Posterior vena cava (tissue), 2 donors: ENCODE measurements at places on chromosomes 2 and 18. TPM values are rescaled to one million over a fixed set of nuclear protein-coding genes. Genes with fewer than 3 reads are reported as not detected.

TOGARAM2 gene
- 0.60 TPM for total RNA-seq

CAB39 gene
- 76.0 TPM for total RNA-seq

GPR17 gene
- total RNA-seq, result not detected

GATA6 gene
- 32.7 TPM for total RNA-seq

CNNM3 gene
- total RNA-seq, result 8.0 TPM

NCKAP5 gene
- total RNA-seq, result 2.1 TPM

RGPD4 gene
- not detected for total RNA-seq

SPC25 gene
- 0.42 TPM for total RNA-seq

ANKRD23 gene
- 4.3 TPM for total RNA-seq

NDC80 gene
- 1.4 TPM for total RNA-seq

SKA1 gene
- 0.51 TPM for total RNA-seq

DSG3 gene
- total RNA-seq, result not detected

DSEL gene
- total RNA-seq, result 16.4 TPM

- DNase-seq, result no peak
Measured at GRCh38 chr2:200578778-200579177, 7.0 kb upstream of the AOX1 start.

DNA sequence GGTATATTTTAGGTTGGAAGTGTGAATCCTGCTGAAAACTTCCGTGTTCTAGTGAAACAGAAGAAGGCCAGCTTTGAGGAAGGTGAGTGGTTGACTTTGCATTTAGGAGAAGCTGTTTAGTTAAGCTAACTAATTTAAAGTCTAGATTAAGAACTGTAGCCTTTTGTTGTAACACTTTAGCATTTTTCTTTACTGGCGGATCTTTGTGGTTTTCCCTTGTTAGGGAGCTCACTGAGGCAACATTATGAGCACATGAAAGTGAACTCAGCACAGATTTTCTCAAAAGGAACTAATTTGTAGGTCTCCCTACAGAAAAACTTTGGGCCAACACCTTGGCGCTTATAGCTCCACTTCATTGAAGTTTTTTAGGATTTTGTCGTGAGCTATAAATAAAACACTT is 52.8 kb downstream of the XRCC5 start:
- no peak for DNase-seq

GRCh38 chr2:172251231-172251630 is 148.5 kb upstream of the DLX2 start:
- no peak for DNase-seq

GRCh38 chr2:168519534-168520308 is 63.6 kb downstream of the CERS6 start:
- no peak for DNase-seq

DNA sequence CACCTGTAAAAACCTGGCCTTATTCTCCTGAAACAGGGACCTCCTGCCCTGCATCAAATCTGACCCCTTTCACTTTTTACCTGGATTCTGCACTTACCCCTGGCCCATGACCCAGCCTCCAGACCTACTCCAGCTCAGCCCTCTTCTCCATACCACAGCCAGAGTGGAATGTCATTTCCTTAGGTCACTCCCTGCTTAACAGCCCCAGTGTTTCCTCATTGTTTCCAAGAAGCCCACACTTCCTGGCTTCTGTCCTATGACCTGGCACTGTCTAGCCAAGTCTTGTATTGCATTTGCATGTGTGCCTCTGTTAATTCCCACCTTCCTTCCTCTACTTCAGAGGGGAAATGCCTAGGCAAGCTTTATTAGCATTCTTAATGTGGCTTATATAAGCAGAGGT is 51.4 kb upstream of the TRIB2 start:
- no peak for DNase-seq

DNA sequence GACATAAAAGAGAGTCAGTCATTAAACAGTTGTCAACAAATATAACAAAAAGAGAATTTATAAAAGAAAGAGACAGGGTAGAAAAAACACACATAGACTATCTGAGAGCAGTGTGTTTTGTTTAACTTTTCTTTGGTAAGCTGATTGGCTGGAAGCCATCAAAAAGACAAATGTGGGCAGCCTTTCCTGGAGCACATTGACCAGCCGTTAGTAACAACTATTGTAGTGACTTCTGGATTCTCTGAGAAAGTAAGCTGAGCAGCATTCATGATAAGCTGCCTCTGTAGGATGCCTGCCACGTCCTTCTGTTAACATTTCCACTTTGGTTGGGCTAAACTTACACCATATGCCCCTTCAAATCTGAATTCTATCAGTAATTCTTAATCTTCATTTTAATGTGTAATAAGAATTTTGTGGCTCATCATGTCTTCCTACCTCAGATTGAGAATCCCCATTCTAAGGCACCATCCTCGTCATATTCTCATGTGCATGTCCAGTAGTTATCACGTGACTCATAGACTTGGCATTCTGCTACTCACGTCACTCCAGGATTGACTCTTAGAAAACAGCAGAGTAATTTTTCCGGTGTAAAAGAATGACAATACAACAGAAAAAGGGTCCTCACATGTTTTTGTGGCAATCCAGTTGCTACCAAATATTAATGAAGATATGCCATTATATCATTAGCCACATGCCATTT is 43.4 kb upstream of the DNAJC10 start:
- no peak for DNase-seq

- no peak for DNase-seq
Measured at GRCh38 chr2:164719996-164720941, 99.0 kb upstream of the GRB14 start.

DNA sequence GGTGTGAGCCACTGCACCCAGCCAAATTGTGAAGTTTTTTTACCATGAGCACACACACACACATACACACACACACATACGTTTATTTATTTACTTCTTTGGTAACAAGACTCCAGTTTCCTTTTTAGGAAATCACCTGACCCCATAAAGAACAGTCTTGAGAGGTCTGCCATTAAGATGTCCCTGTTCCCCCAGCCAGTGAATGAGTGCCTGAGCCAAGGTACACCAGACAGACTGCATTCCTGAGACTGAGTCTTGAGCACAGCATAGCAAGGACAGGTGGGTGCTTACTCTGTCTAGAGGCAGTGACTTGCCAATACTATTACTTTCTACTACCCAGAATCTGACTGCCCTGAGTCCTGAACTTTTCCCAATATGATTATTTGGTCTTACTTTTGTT is 167.2 kb upstream of the SATB2 start:
- DNase-seq, result no peak

- DNase-seq, result no peak
Measured at GRCh38 chr2:173623438-173624319, 269.0 kb downstream of the CDCA7 start.

GRCh38 chr2:217415316-217415715 is 555.5 kb upstream of the TNP1 start:
- DNase-seq, result no peak

DNA sequence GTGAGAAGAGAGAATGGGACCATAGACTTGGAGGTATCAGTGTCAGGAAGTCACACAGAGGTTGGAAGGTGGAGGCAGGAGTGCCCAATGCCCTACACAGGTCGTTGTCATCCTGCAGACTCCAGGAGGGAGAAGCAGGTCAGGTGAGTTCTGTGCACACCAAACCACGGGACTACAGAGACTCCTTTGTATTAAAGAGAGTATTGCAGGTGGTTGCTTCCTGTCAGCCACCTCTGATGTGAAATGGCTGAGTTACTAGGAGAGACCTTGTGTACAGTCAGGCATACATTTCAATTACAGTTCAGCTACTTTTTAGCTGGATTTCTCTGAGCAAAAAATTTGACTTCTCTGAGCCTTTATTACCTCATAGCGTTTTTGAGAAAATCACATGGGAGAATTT is 51.6 kb downstream of the SPP2 start:
- DNase-seq, result no peak

GRCh38 chr18:38453880-38454279 is 888.3 kb upstream of the CELF4 start:
- DNase-seq, result no peak

- no peak for DNase-seq
Measured at GRCh38 chr18:32373505-32373904, 97.2 kb downstream of the GAREM1 start.

DNA sequence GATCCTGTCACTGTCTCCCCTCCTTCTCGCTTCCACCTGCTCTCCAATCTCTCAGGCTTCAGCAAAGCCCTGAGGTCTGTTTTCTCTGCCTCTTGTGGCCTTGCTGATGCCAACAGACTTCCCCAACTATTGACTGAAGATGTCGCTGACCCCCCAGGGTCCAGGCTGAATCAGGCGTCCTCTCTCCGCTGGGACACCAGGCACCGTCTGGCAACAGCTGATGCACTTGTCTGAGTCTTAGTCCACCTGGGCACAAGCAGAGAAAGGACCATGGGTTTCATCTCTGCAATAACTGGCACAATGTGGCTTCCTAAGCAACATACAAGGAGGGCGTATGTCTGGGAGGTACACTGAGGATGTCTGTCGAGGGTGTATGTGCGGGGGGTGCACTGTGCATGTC is 248.7 kb upstream of the MYT1L start:
- no peak for DNase-seq

DNA sequence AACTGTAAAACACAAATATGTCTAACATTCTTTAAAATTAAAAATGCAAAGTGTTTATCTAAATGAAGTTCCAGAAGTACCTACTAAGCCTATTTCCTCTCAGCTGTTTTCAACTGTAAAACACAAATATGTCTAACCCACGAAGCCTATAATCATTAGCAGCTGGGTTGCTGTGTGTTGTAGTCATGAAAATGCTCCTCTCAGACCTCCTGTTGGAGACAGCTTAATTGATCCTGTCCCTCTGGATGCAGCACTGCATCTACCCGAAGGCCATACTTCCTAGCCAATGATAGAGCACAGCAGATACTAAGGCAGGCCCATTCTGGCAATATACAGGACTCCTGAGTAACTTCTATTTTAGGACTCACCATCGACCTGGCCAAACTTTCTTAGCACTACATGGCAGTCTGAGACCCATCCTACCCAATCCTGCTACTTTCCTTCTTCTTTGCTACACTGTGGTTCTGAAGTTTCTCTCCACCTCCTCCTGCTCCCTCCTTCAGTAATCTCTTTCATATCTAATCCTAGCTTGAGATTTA is 92.5 kb upstream of the RBBP8 start:
- no peak for DNase-seq

DNA sequence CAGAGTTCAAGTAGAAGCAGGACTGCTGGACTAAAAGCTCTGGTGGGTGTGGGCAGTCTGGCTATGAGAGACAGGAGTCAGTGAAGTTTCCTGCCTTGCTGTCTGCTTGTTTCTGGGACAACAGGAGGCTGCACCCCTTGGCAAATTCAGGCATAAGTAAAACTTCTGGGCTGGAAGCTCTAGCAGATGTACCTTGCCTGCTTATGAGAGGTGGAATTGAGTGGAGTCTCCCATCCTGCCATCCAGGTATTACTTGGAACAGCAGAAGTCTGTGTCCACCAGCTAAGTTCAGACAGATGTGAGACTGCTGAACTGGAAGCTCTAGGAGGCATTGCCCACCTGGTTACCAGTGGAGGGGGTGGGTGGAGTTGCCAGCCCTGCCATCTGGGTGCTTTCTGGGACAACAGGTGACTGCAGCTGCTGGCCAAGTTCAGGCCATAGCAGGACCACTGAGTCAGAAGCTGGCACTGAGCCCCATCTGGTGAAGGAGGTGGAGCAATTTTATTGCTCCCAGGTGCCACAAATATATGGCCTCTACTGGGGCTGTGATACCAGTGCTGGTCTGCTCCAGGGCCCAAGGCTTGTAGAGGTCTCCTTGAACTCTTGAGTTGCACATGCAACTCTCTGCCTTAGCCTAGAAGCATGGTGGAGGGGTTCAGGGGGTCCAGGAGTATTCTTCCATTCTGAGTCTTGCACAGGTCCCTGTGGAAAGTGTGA is 199.4 kb upstream of the FN1 start:
- no peak for DNase-seq

DNA sequence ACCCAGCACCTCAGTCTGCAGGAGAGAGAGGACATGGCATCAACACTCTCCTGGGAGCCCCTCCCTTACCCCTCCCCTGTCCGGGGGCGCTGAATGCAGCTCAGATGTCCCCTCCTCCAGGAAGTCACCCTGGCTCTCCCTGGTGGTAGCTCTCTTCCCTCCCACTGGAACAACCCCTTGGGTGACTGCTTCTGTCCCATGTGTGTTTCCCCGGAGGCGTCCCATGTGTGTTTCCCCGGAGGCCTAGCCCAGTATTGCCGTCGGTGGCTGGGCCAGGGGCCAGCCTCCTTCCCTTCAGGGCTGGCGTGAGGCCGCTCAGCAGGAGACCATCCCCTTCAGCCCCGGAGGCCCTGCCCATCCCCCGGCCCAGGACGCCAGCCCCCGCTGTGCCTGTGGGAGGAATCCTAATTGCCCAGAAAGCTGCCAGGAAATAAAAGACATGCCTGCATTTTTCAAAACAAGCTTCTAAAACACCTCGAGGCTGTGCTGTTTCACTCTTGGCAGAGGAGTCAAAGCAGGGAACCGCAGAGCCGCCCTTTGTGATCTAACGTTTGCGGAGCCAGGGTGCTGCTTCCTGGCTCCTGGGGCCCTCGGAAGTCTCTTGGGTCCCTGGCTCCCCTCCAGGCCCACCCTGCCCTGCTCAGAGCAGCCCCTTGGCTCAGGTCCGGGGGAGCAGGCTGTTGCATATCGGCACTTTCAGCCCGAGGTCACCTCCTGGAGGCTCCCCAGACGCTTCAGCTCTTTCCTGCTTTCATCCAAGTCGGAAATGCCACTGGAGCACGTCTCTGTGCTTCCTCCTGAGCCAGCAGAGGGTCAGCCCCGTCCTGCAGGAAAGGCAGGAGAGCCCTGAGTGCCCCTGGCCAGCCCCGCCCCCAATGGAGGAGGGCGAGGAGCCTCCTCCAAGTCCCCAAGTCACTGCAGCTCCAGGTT is 11.4 kb downstream of the SNED1 start:
- peak; percentile 82 for DNase-seq

DNA sequence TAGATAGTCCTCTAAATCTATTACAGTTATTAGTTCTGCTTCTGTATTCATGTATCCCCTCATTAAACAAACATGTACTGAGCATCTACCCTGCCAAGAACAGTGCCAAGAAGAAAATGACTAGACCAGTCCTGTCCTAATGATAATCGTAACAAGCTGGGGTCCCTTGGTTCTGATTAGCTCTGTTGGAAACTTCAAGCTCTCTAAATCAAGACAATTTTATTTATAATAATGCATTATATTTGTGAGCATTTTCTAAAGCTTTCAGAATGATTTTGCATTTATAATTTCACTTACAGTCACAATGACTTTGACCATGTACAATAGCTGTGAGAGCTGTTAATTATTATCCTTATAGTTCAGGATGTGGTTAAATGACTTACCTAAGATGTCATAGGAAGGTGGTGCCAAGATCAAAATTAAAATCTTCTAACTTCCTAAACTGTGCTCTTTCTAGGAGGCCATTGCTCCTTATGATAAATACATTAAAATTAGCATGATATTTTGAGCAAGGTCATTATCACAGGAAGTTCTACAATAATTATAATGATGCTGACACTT is 336.5 kb upstream of the SLC39A10 start:
- no peak for DNase-seq

- no peak for DNase-seq
Measured at GRCh38 chr2:75277111-75277510, 77.8 kb upstream of the TACR1 start.

- DNase-seq, result no peak
Measured at GRCh38 chr2:111707700-111708099, 176.3 kb downstream of the ANAPC1 start.

DNA sequence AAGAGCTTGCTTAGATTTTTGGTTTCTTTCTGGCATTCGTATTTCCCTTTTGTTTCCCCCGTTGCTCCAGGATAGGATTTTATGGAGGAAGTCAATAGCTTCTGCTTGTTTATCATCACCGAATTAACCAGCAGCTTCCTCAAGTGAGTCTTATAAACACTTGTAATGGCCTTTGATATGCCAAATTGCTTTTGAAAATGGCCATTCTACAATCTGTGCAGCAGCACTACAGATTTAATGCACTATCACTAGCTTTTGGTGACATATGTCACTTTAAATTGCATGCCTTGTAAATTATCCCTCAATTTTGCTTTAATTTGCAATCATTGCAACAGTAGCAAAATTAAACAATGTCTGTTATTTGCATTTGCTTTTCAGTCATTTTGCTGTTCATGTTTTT is 774.7 kb downstream of the METTL4 start:
- DNase-seq, result no peak
